Thymus (tissue), 14 donors: ENCODE measurements at places on chromosomes 4 and X.
A peak's percentile ranks its signal among the peaks of the same experiment; 100 is the strongest.

DNA sequence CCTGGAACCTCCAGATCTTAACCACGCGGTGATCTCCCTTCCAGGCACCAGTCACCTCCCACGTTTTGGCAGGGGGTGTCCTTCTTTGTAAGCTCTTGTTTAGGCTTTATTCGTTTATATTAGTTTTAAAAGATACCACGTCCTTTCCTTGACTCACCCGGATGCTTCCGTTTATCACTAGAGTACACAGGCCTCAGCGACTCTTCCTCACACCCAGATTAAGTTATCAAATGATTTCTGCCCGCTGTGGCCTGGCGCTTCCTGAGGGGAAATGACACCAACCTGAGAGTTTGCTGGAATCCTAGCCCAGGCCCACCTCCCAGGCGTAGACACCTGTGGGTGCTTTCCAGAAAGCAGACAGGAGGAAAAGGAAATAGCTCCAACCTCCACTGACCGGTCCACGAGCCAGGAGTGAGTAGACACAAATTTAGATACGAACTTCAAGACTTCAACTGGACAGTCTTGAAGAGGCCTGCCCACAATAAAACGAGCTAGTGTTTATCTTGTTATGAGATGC is 756 bp upstream of the ADAMTS3 start:
- DNase-seq = peak; percentile 19

DNA sequence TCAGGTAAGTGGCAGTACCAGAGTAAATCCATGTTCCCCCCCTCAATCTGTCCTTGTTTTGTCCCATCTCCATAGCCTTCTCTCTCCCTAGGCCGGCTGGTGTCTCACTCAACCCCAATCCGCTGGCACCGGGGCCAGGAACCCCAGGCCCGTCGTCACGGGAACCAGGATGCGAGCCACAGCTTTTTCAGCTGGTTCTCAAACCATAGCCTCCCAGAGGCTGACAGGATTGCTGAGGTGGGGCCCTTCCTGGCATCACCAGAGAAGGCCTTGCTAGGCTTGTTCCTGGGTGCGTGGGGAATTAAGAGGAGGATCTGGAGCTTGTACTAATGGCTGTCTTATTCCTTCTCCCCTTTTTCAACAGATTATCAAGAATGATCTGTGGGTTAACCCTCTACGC is 2.7 kb downstream of the TSPYL2 start:
- no peak for DNase-seq

DNA sequence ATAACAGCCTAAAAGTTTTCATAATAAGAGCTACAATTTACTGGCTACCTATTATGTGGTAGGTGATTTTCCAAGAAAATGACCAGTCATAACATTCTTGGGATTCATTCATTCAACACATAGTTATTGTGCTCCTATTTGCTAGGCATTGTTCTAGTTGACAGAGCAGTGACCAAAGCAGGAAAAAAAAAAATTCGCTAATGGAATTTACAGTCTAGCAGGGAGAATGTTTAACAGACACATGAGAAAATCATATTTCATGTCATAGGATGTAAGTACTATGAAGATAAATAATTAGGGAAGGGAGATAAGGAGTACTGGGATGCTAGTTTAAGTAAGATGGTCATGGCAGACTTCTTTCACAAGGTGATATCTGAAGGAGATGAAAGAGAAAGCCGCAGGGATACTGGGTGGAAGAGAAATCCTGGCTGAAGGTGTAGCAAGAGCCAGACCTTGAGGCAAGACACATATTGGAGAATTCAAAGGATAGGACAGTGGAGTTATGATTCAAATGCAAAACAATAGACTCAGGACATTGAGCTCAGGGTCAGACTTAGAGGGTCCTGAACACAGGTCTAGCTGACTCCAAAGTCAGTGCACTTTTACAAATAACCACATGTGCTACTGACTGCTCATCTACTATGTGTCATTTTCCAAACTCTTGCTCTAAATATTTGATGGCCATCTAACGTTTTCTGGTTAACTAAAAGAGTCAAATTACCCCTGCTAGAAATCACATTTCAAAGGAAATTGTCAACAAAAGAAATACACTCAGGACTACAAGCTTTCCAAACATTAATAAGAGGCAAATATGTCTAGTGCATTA is 20.4 kb downstream of the SPCS3 start:
- DNase-seq = no peak

GRCh38 chr4:186190581-186191199 is 677 bp upstream of the CYP4V2 start:
- peak; percentile 59 for DNase-seq

DNA sequence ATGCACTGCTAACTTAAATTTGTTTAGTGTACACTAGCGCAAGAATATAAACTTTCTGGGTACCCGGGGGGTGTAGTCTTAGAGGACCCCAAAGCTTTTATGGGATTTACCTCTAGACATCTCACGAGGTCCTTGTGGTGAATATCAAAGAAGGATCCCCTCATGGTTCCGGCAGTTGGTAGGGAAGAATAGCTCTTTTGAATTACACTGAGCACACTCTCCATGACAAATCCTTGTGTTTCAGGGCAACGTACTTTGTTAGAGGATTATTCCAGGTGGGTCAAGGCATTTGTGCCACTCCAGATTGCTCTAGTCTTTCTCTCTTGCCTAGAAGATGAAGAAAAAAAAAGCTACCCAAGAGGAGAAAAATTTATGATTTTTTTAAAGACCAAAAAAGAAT is 387.6 kb downstream of the PDHA2 start:
- DNase-seq = no peak

GRCh38 chrX:3451571-3451970 is 105.1 kb upstream of the MXRA5 start:
- DNase-seq = no peak

- no peak for DNase-seq
Measured at GRCh38 chr4:88333741-88334405, 44.8 kb upstream of the HERC6 start.

DNA sequence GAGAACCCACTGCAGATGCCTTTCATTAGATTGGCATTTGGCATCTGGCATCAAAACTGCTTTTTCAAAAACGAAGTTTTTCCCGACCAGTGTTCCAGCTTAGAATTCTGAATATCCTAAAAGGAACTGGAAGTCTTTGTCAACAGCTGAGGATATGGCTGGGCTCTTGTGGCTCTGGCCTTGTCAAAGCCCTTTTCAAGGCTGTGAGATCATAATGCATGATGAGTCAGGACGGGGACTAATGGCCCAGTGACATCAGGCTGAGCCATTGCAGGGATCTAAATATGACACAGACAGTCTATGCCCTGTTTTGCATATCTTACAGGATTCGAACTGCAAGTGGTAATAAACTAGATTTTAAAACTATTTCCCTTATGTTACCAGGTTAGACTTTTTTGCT is 306.4 kb downstream of the PTTG2 start:
- DNase-seq = no peak

- no peak for DNase-seq
Measured at GRCh38 chr4:71237641-71238040, 101.2 kb upstream of the SLC4A4 start.
